ENCODE measurements at places on chromosomes 11 and 22.

DNA sequence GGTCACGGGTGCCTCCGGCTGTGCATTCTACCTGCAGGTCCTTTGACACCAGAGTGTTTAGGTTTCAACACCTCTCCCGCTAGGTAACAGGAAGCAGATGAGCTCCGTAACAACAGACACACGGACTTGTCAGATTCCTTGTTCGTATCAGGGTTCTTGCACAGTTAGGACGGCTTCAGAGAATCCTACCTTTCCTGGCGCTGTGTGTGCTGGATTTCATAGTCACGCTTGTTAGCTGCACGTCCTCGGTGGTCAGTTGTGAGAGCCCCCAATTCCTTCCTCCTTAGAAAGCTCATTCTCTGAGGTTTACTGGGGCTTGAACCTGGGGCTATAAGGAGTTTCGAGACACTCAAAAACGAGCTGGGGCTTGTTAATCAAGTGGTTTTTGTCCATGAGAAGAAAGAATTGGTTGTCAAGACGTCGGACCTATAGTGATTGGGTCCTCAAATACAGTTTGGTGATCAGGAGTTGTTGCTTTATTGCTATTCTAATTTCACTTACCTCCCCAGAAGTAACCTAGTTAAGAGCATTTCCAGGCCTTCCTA is 664 bp downstream of the DDB2 start:
- peak; percentile 24 for DNase-seq

- no peak for DNase-seq
Observed at GRCh38 chr22:35104491-35104890, 38.5 kb downstream of the ISX start.

GRCh38 chr11:124944565-124944964 is 8.7 kb upstream of the HEPACAM start:
- no peak for DNase-seq

GRCh38 chr11:121754598-121754997 is 301.8 kb upstream of the SORL1-AS1 start:
- DNase-seq: no peak

GRCh38 chr22:25282346-25282670 is 62.9 kb downstream of the CRYBB2 start:
- no peak for DNase-seq

DNA sequence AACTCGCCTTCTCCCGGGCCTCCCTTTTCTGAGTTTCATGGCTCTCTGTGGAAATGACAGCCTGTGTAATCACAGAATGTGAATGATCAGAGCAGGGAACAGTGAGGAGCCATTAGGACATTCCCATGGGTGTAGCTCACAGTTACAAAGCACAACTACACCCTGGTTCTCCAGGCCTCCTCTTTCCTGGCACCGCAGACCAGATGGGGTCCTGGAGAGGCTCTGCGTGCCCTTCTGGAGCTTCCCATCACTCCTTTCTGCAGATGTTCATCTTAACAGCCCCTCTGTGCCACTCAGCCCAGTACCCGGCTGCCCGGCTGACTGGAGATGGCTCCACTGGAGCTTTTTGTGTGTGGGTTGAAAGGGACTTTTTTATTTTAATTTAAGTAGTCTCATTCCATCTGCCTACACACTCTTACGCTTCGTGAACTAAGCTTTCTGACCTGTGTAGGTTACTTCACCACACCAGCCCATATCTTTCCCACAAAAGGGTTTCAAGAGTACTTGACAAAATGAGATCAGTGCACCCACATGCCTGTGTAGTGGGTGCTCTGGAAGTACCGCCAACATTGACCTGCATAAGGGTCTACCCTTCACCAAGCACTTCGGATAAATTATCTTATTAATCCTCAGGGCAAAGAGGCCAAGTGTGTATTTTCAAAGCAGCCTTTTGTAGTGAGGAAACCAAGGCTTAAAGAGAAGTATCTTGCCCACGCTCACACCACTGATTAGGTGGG is 29.8 kb downstream of the SREBF2 start:
- DNase-seq: no peak

DNA sequence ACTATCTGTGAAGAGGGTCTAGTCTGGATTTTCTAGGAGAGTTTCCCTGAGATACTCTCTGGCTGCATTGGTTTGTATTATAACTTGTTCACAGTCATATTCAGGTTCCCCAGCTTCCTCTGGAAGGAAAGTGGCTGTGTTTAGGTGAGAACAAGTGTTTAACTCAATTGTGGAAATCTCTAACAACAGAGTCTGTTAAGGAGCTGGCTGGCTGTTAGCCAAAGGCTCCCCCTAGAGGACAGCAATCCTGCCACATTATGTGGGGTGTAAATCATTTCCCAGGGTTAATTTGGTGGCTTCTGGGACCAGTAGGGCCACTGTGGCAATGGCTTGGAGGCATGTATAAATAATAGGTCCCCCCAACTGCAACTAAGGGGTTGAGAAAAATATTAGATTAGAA is 18.4 kb downstream of the MS4A6E start:
- DNase-seq: no peak

DNA sequence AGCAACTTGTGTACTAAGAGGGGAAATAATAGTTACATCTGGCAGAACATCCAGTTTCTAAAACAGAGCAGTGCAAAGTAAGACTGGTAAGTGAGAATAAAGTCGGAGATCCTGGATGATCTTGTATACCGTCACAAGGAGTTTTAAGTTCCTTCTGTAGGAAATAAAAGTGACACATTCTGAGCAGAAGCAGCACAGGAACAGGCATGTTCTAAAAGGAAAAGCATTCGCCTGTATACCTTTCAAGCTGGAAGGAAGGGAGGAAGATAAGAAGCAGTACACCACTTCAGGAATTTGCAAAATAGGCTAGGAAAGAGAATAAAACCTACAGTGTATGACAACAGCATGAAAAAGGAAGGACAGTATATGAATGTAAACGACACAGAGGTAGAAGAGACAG is 106.2 kb upstream of the TP53AIP1 start:
- no peak for DNase-seq

GRCh38 chr11:86440305-86440716 is 65.6 kb downstream of the CCDC81 start:
- DNase-seq: no peak

GRCh38 chr11:74743640-74744039 is 5.0 kb upstream of the RNF169 start:
- no peak for DNase-seq

DNA sequence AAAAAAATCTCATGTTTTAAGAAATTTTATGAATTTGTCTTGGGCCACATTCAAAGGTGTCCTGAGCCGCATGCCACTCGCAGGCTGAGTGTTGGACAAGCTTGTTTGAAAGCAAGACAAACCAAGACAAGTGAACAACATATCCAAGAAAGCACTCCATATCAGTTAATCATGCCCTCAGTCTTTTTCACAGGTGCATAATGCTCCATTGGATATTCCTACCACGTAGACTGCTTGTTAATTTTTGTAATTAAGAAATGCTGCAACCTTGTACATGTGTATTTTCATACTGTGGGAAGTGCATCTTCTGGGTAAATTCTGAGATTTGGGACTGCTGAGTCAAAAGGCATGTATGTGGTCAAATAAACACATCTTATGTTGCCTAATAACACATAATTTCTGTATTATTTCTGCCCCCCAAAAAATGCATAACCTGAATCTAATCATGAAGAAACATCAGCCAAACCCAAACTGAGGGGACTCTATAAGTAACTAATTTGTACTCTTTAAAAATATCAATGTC is 8.2 kb downstream of the RRAS2 start:
- DNase-seq: no peak

DNA sequence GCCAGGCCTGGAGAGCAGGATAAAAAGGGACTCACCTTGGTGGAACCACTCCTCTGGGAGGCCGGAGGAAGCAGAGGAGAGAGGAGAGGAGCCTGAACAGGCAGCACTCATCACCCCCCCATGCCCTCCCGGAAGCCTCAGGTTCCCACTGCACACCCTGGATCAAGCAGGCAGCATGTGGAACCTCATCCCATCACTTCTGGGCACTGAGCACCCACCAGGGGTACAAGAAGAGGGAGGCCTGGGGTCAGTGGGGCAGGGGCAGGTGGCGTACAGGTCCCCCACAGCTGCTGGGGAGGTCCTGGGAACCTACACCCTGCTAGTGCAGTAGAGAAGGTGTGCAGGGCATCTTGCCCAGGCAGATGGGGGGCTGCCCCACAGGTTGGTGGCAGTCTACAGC is 35.1 kb upstream of the TXNRD2 start:
- DNase-seq: no peak

DNA sequence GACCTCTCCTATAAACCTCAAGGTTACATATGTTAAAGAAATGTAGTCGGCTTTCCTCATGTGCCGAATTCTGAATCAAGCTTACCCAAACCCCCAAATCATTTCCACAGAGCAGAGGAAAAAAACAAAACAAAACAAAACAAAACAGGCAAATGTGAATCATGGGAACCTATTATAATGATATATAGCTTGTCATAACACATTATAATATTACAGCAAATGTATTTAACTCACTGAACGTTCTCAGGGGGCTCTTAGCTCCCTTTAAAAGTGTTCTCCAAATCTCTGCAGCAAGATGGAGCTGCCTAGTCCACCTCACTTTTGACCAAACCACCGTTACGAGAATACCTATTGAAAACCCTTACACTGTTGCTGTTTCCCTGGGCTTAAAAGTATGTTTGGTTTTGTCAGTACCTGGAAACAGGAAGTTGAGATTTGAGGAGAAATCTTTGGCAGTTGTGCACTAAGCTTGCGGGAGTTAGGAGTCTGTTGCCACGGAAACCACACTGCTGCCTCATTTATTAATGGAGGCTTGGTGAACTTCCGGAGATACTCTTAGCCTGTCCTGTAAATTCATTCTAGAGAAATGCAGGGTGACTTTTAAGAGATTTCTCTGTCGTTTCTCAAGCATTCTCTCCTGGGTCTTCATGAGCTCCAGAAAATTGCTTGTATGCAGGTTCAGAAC is 167.0 kb upstream of the RASSF10 start:
- no peak for DNase-seq

DNA sequence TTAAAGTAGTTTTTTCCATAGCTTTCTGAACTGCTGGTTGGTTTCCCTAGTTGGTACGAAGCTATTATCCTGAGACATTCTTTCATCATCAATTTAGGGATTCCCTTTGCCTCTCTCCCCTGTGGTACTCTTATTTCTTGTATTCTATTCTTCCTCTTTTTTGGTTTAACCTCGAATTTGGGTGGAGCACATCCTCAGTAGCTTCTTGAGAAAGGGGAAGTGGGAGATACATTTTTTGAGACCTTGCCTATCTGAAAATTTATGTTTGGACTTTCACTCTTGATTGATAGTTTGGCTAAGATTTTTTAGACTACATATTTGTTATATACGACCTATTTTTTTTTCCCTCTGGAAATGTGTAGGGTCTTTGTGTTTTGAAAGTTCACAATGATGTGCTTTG is 121.7 kb upstream of the ZBED5 start:
- DNase-seq: no peak

DNA sequence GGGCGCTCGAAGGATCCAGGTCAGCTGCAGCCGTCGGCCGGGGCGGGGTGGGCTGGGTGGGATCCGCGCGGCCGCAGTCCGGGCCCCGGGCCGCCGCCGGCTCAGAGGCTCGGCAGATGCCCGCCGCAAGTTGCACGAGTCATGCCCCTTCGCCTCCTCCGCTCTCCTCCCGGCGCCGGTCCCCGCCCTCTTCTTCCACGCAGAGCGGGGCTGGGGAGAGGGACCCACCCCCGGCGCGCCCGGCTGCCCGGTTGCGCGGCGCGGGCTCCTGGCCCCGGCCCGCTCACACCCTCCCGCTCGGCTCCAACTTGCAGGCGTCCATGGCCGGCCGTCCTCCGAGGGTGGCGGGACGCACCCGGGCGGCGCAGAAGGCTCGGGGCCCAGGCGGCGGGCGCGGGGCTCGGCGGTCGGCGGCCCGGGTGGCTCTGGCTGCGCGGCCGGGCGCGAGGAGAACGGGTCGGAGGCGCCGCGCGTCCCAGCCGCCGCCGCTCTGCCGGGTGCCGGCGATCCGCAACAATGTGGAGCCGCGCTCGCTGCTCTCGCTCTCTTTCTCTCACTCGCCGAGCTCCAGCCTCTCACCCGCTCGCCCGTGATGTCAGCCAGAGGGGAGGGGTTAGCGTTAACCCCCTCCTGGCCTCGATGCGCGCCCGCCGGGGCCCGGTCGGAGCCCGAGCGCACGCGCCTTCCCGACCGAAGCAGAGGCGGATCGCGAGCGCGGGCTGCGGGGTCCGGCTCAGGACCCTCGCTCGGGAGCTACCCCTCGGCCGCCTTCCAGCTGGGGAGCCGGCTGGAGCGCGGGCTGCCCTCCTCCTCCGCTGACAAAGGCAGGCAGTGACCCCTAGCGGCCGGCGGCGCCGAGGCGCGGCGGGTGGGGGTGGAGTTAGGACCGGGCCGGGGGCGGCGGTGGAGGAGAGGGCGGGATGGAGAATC is at the start of gene NECTIN1:
Gene NECTIN1 (minus strand): TSS at position 550 of the 930 bp plus-strand sequence. CDS start 647 bp downstream, outside the sequence.
- DNase-seq: peak; percentile 71

DNA sequence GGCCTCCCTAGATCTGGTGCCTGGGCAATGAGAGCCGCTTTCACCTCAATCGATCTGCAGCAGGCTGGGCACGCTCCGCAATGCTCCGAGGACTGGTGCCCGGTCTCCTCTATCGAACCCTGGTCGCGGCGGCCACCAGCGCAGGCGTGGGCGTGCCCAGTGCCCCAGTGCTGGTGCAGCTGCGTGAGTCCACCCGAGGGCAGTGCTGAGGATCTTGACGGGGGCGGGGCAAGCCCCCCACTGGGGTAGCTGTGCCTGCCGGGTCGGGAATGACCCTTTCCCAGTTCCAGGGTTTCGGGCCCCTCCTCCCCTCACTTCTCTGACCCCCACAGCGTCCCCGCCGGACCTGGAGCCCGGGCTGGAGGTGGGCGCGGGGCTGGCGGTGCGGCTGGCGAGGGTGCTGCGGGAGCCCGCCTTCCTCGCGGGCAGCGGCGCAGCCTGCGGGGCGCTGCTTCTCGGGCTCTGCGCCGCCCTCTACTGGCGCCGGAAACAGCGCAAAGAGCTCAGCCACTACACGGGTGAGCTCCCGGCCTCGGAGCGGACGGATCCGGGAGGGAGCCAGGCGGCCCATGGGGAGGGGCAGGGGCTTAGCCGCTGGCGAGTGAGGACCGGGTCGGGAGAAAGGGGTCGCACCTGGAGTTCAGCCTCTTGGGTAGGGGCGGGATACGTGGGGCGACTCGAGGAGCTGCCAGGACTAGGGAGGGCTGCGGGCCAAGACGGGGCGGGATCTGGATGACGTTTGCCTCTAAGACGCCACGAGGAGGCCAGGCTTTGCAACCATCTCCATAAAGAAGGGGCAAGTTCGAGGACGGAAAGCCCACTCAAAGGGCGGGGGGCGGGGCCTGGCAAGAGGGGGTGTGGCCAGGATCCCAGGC is 10.9 kb downstream of the ROBO3 start:
- peak; percentile 70 for DNase-seq

DNA sequence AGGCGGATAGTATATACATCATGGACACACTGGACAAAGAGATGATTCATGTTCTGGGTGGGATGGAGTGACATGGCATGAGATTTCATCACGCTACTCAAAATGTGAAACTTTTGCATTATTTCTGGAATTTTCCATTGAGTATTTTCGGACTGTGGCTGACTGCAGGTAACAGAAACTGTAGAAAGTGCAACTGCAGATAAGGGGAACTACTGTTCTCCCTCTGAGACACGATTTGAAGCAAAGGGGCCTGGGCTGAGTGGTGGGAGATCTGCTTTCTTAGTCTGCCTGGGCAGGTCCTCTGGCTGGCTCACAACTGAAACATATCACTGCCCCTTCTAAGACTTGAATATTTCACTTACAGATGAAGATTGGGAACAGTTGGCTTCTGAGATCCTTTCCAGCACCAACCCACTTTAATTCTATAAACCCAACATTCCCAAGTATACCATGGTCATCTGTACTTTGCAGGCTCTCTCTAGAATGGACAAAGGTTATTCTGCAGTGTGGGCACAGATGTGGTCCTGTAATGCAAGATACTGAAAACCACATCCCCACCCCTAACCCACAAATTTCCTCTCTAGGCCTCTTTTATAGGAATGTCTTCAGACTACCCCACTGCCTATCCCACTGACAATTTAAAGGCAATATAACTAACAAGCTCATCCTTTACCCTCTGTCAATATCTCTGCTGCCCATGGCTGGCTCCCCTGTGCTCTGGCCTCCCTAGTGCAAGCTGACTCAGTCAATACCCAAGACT is 121.1 kb downstream of the KCNC1 start:
- DNase-seq: no peak
